ENCODE measurements at places on chromosomes 12 and 14. TPM values are rescaled to one million over a fixed set of nuclear protein-coding genes. Genes with fewer than 3 reads are reported as not detected.

- no peak for DNase-seq
Measured at GRCh38 chr12:48028541-48029431, 24.5 kb upstream of the COL2A1 start.

DNA sequence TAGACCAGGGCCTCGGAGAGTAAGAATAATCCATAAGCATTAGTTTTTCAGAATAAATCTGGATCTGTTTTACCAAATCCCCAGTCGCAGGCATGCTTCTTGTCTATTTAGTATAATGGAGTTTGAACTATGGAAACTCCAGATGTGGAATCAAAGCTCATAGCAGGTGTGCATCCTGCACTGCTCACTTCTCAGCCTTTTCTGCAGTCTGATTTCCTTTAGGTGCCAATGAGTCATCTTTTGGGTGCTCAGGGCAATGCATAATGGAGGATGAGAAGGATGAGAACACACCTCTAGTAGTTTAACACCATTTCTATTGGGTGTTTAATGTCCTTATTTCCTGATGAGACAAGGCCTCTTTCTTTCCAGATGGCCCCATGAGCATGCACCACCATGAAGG lies 961.2 kb downstream of the TMEM121 start:
- DNase-seq, result no peak

- DNase-seq, result no peak
Measured at GRCh38 chr12:94271351-94271750, 123.0 kb downstream of the PLXNC1 start.

CAPS2 gene
- total RNA-seq, result 3.5 TPM

DNA sequence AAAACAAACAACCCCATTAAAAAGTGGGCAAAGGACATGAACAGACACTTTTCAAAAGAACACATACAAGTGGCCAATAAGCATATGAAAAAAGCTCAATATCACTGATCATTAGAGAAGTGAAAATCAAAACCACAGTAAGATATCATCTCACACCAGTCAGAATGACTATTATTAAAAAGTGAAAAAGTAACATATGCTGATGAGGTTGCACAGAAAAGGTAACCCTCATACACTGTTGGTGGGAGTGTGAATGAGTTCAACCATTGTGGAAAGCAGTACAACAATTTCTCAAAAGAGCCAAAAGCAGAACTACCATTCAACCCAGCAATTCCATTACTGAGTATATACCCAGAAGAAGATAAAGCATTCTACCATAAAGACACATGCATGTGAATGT lies 18.2 kb downstream of the PDE6H start:
- DNase-seq, result no peak

- no peak for DNase-seq
Measured at GRCh38 chr14:104596927-104597351, 7.6 kb downstream of the TMEM179 start.

DNA sequence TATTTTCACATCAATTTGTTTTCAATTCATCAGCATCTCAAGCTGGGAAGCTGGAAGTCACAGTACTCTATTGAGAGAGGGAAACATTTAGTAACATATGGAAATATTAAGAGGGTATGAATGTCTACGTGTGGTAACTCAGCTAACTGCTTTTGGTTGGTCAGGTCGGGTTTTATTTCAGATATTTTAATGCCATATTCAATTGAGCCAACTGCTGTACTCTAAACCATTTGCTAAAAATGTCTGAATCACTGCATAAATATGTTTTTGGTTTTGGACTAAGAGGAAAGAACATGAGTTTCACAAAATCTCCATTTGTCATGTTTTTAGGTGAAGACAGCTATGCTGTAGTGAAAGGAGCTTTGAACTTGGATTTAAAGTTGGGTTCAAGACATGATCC lies 18.9 kb upstream of the PPFIBP1 start:
- DNase-seq, result no peak

DNA sequence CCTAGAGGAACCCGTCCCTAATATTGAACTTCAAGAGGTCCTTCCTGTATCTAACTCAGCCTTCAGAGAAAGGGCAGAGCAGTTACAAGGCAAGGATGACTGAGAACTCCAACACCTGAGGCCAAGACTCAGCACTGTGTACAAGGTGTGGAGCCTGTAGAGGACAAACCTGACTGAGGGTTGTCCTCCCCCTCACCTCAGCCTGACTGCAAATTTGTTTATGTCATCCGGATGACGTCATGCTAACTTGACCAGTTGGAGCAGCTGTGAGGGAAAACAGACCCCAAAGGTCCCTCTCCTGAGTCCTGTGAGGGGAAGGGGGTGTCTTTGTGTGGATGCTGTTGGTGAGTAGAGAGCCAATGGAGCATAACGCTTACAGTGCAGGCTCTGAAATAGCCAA lies 4.3 kb downstream of the CRACR2A start:
- DNase-seq, result no peak

DNA sequence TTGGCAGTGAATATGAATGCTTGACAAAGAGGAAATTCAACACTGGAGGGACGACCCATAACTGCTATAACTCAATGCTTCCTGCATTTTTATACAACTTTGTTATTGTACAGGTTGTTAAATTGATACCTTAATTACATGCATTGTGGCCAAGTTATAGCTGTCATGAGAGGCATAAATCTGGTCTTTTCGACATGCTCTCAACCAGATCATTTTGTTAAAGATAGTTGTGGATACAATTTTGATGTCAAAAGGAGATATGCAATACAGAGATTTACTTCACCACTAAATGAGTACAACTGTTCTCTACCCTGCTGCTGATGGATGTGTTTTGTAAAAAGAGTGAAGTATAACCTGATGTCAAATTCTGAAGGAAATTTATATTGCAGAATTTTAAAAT lies 946.0 kb downstream of the GALC start:
- DNase-seq, result no peak

- DNase-seq, result no peak
Measured at GRCh38 chr12:41092115-41092514, 96.0 kb upstream of the PDZRN4 start.

GRCh38 chr14:65065719-65066118 lies 36.6 kb downstream of the MAX start:
- no peak for DNase-seq

ALDH2 gene
- total RNA-seq, result 46.7 TPM

DNA sequence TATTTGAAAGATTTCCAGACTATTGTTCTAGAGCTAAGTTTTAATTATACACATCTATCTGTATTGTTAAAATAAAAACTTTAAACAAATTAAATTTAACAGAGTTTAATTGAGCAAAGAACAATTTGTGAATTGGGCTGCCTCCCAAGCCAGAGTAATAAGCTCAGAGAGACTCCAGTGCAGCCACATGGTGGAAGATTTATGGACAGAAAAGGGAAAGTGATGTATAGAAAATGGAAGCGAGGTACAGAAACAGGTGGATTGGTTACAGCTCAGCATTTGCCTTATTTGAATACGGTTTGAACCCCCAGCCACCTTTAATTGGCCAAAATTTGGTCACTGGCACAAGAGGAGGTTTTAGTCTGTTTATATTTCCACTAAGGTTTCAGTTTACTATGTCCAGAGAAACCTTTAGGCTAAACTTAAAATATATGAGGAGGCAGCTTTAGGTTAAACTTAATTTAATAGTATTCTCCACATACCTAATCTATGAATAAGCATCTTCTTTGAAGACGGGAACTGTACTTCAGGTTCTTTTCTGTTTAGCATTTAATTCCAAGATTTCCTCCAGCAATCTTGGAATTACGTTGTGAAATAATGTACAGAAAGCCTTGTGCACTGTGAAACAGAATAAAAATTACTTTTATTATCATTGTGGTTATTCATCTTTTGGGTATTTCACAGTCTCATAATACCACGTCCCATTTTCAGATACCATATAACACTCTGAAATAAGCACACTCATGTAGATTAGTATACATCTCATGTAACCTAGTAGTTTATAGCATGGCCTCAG lies 19.4 kb downstream of the SRGAP1 start:
- no peak for DNase-seq

DNA sequence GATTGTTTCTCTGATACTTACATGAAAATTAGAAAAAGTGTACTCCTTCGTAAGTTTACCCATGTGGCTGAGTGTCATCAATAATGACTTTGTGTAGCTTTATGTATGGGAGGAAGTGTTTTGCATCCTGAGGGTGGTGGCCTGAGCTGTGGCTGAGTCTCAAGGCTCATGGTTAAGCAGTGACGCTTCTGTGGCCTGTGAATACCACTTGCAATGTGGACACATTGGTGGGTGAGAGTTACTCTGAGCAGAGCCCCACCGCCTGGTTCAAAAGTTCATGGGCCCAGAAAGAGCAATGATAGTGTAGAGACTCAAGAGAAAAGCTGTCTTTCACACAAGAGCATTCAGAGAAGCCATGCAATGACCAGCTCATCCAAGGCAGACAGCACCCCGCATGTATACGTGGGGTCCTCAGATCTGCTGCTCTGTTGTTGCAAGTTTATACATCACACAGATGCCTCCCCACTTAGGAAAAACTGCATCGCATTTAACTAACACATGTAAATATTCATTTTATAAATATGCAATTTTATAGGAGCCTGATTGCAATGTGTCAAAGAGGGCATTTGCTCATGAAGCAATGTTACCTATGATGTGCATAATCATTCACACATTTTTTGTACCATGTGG lies 55.1 kb upstream of the FRMD6 start:
- DNase-seq, result no peak

- no peak for DNase-seq
Measured at GRCh38 chr14:54564071-54564867, 2.7 kb upstream of the SAMD4A start.

STXBP6 gene
- total RNA-seq, result 20.7 TPM

DNA sequence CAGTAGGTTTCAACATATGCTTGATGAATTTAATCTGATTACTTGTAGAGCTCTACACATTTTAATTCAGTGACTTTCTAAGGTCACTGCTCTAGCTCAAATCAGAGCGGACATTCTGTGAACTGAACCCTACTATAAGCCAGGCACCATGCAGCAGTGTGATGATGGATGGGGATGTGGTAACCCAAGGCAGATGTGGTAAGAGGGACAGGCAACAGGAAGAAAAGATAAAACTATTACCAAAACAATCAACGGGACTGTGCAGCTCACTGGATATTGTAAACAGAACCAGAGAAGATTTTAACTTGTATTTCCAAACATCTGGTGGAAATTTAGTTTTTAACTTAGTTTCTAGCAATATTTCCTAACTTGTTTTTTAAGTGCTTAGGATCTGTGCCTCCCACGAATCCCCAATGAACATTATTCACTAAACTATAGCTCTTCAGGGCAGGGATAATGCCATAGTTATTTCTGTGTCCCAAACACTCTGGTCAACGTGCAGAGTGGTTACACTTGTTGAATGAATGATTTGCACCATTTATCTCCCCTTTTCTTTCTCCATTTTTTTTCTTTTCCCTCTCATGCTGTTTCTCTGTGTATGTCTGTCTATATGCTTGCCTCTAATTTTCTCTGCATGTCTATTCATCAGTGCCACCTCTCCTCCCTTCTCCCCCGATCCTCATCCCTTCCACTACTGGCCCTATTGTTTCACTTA lies 3.0 kb downstream of the ERO1A start:
- no peak for DNase-seq

RHEBL1 gene
- total RNA-seq, result 0.25 TPM

GRCh38 chr12:108337235-108338223 lies 1.6 kb downstream of the CMKLR1 start:
- no peak for DNase-seq

CIROP gene
- total RNA-seq, result not detected
